ENCODE measurements at places on chromosomes 13 and 19.

- DNase-seq: no peak
Measured at GRCh38 chr19:49534632-49535385, 7.0 kb downstream of the RCN3 start.

- peak; percentile 9 for DNase-seq
Measured at GRCh38 chr19:6070720-6071485, 39.4 kb downstream of the RFX2 start.

GRCh38 chr13:80131204-80131603 lies 209.7 kb downstream of the SPRY2 start:
- no peak for DNase-seq

DNA sequence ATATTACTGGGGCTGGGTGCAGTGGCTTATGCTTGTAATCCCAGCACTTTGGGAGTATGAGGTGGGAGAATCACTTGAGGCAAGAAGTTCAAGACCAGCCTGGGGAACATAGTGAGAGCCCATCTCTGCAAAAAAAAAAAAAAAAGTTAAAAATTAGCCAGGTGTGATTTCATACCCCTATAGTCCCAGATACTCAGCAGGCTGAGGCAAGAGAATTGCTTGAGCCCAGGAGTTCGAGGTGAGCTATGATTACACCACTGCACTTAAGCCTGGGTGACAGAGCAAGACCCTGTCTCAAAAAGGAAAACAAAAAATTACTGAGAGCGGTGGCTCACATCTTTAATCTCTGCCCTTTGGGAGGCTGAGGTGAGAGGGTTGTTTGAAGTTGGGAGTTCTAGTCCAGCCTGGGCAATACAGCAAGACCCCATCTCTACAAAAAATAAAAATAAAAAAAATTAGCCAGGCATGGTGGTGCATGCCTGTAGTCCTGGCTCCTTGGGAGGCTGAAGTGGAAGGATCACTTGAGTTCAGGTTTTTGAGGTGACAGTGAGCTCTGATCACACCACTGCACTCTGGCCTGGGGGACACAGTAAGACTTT lies 87.5 kb downstream of the ZMYM2 start:
- DNase-seq: no peak

DNA sequence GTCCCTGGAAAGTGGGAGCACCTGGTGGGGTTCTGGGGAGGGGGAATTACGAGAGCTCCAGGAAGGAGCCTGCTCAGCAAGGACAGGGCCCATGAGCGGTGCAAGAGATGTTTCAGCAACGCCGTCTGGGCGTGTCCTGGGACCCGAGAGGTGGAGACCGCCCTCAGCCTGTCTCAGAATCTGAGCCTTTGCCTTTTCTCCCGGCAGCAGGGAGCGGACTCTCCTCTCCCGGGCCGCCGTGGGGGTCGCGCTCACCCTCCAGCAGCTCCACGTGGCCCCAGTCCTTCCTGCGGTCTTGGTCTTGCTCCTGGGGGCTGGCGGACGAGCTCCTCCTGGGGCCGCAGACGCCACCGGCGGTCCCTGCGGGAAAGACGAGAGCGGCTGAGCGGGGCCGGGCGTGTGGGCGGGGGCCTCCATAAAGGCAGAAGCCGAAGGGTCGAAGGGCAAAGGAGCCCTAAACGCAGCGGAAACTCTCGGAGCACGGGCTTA lies 714 bp downstream of the POLRMT start:
- peak; percentile 84 for DNase-seq

DNA sequence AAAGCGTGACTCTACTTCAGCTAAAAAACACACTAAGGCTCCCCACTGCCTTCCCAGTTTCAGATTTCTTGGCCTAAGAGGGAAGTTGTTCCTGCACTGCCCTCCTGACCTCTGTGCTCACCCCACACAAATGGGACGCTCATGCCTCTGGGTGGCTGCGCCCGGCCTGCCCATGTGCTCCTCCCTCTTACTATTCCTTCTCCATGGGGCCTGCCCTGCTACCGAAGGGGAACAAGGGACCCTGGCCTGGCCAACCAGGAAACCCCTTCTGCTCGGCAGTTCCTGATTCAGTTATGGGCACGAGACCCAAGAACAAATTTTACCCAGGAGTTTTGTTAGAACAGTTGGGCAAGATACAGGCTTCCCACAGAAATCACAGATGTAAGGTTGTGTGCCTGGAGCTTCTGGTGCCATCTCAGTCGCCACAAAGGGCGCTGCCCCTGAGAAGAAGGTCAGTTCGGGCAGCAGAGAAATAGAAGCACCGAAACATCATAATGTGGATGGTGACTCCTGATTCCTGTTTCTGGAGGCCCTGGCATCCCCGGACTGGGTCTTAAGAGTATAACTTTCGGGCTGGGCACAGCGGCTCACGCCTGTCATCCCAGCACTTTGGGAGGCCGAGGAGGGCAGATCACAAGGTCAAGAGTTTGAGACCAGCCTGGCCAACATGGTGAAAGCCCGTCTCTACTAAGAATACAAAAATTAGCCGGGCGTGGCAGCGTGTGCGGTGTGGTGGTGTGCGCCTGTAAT lies 5.4 kb upstream of the PLPP2 start:
- DNase-seq: no peak

DNA sequence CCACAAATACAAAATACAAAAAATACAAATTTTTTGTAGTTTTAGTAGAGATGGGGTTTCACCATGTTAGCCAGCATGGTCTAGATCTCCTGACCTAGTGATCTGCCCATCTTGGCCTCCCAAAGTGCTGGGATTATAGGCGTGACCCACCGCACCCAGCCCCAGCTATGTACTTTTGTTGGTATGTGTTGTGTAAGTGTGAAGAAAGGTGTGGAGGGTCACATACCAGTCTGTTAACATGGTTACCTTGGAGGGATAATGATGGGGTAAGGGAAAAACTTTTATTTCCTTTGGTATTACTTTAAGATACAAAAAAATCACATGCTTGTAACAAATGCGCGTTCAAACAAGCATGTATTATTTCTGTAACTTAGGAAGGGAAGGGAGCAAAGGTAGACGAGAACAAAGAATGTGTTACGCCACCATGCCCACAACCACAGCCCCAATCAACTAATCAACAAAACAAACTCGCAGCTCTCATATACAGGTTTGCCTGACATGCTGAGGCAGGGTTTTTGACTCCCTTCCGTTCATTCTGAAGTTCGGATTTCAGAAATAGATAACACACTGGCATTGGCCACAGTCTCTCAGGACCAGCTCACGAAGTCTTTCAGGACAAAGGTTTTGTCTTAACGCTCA lies 13.5 kb upstream of the VWA8 start:
- no peak for DNase-seq

- peak; percentile 77 for DNase-seq
Measured at GRCh38 chr19:45767881-45768654, 984 bp downstream of the SIX5 start.

DNA sequence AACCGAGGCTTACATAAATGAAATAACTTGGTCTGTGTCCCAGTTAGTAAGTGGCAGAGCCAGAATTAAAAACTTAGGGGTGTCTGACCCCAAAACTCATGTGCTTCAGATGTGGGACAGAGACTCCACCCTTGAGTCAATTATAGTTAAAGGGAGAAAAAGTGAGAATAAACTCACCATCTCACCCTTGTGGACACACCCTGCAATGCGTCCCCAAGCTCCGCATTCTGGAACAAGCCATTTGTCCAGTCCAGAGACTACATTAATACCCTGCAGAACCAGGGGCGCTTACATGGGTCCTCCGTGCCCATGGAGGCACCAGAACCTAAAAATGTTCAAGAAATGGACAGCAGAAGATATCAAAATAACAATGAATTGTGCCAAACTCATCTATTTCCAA lies 207.0 kb upstream of the ZNF507 start:
- DNase-seq: no peak

Data from GM13976 (cell line).